Stimulated activated CD8-positive, alpha-beta memory T cell treated with anti-CD3 and anti-CD28 coated beads, Interleukin-4, amount 100 ng/mL, for 24 hours (primary cell): ENCODE measurements at places on chromosomes 2 and 18.

DNA sequence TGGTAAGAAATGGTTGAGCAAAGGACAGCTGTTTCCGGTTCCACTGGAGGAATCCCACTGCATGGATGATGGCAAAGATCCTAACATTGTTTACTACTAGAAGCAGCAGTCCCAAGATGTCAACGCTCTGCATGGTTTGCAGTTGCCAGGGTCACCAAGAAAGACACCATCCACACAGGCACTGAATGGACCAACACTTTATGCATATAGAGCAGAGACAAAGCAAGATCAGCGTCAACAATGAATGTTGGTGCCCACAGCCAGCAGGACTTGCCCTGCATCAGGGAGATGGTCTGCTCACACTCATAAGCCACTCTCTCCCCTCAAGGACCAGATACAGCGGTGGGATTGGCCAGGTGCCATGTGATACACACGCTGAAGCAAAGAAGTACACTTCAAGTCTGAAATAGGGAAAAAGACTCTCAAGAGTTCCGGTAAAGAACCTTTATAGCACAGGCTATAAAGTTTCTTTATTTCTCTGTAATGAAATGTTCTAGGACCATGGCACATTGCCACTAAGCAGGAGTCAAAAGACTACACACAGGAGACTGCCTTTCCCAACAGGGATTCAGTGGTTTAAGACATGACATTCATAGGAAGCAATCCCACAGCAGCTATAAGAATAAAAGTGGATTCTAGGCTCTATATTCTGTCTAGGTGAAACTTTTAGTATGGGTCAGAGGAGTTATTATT is 133.2 kb upstream of the EPHA4 start:
- no peak for DNase-seq

- DNase-seq = no peak
These were observed 422.7 kb upstream of the FSHR start for GRCh38 chr2:49577041-49577440.

DNA sequence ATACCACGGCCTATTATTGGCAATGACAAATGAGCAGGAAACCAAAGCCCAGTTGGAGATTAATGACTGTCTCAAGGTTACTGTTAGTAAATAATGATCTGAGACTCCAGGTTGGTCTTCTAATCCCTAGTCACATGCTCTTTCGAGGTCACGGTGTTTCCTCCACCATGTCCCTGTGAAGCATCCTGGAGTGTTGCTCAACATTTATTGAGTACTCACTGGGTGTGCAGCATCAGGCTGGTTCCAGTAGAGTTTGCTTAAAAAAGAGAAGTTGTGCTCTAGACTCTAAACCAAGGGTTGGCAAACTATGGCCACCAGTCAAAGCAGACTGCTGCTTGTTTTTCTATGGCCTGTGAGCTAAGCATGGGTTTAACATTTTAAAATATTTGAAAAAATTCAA is 263.8 kb upstream of the ATP5MC3 start:
- DNase-seq = no peak

GRCh38 chr18:31438402-31438801 is 9.1 kb upstream of the DSG3 start:
- DNase-seq = no peak

DNA sequence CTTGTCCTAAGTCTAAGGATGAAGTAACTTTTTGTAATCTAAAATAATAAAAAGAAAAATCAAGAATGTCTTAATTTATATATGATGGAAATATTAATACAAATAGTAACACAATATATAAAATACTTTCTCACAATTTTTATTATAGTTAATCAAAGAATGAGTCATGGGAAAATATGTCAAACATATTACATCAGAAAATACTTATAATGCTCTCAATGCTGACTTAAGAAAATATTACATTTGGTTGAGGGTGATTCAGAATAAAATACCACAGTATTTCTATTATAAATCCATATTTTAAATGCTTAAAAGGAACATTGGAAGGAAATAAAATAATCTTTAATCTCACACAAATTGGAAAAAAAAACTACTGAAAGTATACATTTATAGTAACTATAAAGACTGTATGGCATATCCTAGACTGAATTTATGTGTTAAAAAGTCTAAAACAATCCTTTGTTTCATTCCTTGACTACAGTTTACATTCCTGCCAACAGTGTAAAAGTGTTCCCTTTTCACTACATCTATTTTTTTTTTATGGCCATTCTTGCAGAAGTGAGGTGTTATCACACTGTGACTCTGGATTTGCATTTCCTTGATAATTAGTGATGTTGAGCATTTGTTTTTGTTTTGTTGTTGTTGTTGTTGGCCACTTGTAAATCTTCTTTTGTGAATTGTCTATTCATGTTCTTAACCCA is 1573.5 kb upstream of the ACVR2A start:
- no peak for DNase-seq

- DNase-seq = no peak
These were observed 382.1 kb downstream of the OSR1 start for GRCh38 chr2:18976168-18976961.

GRCh38 chr2:54081574-54081973 is 33.8 kb upstream of the ACYP2 start:
- DNase-seq = peak; percentile 17
